ENCODE measurements at places on chromosomes 16 and 17. TPM values are rescaled to one million over a fixed set of nuclear protein-coding genes. Genes with fewer than 3 reads are reported as not detected.

Gene SRP68
- total RNA-seq: 47.3 TPM

Gene EVPLL
- 4.0 TPM for total RNA-seq

Gene TMEM238L
- total RNA-seq: not detected

Gene ABCA9
- total RNA-seq: not detected

Gene GPR142
- not detected for total RNA-seq

Gene KRTAP2-2
- total RNA-seq: not detected

Gene PRSS8
- total RNA-seq: 33.0 TPM

Gene OR1F1
- not detected for total RNA-seq

Gene MVD
- total RNA-seq: 78.0 TPM

Gene TM4SF5
- not detected for total RNA-seq

Gene ZG16
- not detected for total RNA-seq

Gene ACSM2B
- not detected for total RNA-seq

Gene ASPA
- total RNA-seq: not detected

Gene CD300H
- total RNA-seq: not detected

Gene NPTX1
- under 0.01 TPM for total RNA-seq

Gene FNDC8
- total RNA-seq: not detected

Gene PRAC2
- not detected for total RNA-seq

Gene ABCC12
- total RNA-seq: not detected

Gene SLFN12L
- total RNA-seq: not detected

Gene TAT
- total RNA-seq: not detected

Gene DPEP3
- not detected for total RNA-seq

Gene TRPV2
- total RNA-seq: not detected

Gene TMC8
- total RNA-seq: 0.48 TPM

Gene TBC1D16
- 34.7 TPM for total RNA-seq

Gene TBC1D3
- total RNA-seq: not detected

Gene ZNF624
- total RNA-seq: 4.6 TPM

Gene CTRB2
- total RNA-seq: not detected

Gene CTRL
- not detected for total RNA-seq

Gene HEATR9
- not detected for total RNA-seq

Gene IGF2BP1
- total RNA-seq: 0.24 TPM

Gene GPR139
- not detected for total RNA-seq

Gene CASKIN2
- total RNA-seq: 2.3 TPM

Gene MT1G
- total RNA-seq: 4.1 TPM

Gene NPB
- total RNA-seq: 1.9 TPM

Gene KARS1
- total RNA-seq: 216 TPM

Gene THUMPD1
- 96.9 TPM for total RNA-seq

Gene ITGAD
- not detected for total RNA-seq

Gene SLC9A5
- total RNA-seq: 0.72 TPM

Gene MRTFB
- 8.4 TPM for total RNA-seq
